ENCODE measurements at places on chromosomes 3 and 15.

- DNase-seq = no peak
These were observed 8.8 kb upstream of the CPOX start for GRCh38 chr3:98602078-98602678.

GRCh38 chr15:25776071-25776746 is 86.9 kb downstream of the ATP10A start:
- no peak for DNase-seq

GRCh38 chr3:102017784-102018183 is 168.5 kb downstream of the NFKBIZ start:
- no peak for DNase-seq

DNA sequence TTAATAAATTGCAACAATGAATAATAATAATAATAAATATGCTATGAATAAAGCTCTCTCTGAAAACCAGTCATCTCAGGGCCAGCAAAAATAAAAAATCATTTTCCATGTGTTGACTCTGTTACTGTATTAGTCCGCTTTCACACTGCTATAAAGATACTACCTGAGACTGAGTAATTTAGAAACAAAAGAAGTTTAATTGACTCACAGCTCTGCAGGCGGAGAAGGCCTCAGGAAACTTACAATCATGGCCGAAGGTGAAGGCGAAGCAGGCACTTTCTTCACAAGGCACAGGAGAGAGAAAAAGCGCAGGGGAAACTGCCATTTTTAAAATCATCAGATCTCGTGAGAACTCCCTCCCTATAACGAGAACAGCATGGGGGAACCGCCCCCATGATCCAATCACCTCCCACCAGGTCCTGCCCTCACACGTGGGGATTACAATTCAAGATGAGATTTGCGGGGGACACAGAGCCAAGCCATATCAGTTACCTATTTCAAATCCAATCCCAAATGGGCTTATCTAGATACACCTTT is 224.1 kb downstream of the IGSF11 start:
- no peak for DNase-seq

DNA sequence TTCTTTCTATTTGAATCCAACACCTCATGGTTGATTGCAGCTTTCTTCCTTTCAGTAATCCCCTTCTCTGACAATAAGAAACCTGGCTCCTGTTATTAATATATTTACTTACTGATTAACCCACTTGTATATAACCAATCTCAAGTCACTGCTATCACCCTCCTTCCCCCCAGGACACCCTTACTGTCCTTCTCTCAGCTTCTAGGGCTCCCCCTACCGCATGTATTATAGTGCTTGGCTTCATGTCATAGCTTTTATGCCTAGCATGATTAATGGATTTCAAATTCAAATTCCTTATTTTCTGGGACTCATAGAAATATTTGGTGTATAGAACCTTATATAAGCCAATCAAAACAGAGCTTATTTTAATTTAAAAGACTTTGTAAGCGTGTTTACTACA is 75.7 kb upstream of the BNIP2 start:
- no peak for DNase-seq

DNA sequence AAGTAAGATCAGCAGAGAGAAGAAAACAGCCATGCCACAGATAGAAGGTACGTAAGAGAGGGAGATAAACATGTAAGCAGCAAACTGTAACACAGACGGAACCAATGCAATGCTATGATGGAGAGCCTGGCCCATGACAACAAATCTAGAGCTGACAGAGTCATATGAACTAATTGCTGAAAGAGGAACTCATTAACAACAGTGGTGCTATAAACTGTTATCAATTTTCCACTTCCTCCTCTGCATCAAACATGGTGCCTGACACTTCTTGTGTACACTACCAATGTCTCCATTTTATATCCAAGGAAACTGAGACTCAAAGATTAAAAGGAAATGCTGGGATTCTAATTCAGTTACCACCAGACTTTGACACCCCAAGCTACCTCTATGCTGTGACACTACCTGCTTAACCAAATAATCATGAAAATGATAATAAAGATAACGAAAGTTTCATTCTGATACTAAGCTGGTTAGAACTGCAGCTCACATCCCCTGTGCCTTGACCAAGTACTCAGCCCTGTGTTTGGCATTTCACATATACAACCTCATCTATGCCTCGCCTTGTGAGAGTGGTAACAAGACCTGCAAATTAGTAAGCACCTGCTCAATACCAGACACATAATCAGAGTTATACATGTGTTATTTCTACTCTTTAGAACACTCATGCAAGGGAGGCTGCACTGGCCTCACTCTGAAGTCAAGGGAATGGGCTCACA is 79.3 kb downstream of the ANO10 start:
- no peak for DNase-seq

- DNase-seq = no peak
These were observed 209.0 kb downstream of the XXYLT1 start for GRCh38 chr3:195061756-195062655.

DNA sequence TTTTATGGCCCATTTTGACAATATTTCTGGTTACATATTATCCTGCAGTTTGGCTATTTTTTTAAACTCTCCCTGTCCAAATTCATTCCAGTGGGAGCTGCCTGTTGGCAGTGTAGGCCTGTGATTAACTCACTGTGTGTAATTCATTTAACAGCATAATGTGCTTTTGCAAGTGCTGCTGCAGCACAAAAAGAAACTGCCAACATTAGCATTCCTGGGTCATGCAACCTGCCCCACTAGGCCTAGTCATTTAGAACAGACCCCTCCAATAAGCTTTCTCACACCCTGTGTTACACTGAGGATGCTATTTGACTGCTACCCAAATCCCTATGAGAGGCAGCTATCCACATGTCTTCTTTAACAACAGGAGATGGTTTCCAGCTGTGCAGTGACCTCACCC is 251.2 kb upstream of the UBE2E2 start:
- no peak for DNase-seq

DNA sequence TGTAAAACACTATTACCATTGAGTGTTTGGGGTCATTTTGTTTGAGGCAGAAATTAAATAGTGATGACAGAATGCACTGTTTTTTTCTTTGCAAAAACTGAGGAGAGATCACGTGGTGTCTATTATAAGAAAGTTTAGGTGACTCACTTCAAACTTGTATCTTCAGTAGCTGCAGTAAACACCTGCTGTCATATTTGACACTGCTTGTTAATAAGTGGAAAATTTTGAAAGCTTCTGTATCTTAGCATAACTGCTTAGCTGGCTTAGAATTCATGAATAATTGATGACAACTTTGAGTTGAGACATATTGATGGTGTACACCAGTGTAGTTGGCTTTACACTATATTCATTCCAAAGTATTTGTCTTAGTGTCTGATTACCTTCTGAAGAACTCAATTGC is 29.7 kb upstream of the MDFIC2 start:
- no peak for DNase-seq

DNA sequence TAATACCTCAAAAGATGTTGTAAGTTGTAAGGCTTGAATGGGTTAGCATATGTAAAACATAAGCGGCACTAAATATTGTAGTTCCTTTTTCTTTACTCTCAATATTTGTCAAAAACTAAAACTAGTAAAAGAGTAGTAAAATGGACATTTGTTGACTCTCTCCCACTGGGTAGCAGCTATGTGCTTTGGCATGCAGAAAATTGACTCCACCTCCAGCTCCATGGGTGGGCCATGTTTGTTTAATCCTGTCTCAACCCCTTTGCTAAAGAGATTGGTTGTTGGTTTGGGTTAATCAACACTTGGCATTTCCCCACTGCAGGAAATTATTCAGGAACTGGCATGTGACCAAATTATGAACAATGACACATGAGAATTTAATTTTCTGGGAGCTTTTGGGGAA is 114.8 kb downstream of the EOMES start:
- no peak for DNase-seq

DNA sequence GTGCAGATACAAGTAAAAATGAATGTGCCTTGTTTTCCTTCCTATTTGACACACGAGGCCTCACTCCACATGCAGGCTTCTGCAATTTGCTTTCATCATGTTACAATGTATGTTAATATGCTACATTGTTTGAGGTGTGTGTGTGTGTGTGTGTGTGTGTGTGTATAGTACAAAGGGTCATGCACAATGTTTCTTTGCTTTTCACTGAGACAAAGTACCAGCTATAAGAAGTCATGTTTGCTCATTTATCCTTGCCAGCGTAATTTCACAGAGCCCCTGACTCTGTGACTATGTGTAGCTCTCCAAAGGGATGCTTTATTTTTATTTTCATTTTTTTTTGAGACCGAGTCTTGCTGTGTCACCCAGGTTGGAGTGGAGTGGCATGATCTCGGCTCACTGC is 38.0 kb upstream of the NEDD4 start:
- DNase-seq = no peak

- no peak for DNase-seq
These were observed 38.8 kb downstream of the CRTAP start for GRCh38 chr3:33152363-33153360.

- no peak for DNase-seq
These were observed 31.7 kb downstream of the RAB27A start for GRCh38 chr15:55257938-55258337.

DNA sequence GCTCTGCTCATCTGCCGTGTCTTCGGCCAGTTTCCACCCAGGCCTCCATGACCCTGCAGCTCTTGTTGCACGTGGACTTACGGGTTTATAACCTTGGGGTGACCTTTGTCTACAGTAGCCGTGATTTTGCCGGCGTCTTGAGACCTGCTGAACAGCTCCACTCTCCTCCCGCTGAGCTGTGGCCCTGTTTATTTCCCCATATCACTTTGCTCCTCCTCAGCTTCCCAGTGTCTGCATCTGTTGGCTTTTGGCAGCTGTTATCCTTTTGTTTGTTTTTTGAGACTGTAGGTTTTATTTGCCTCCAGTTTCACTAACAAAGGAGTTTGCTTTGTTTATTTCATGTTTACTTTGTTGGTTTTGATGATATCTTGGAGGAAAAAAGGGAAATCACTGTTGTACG is 29.3 kb upstream of the SLC28A1 start:
- DNase-seq = no peak

GRCh38 chr3:5898106-5898505 is 710.6 kb downstream of the EDEM1 start:
- DNase-seq = no peak

GRCh38 chr3:194736896-194737600 is 51.4 kb downstream of the FAM43A start:
- DNase-seq = no peak

DNA sequence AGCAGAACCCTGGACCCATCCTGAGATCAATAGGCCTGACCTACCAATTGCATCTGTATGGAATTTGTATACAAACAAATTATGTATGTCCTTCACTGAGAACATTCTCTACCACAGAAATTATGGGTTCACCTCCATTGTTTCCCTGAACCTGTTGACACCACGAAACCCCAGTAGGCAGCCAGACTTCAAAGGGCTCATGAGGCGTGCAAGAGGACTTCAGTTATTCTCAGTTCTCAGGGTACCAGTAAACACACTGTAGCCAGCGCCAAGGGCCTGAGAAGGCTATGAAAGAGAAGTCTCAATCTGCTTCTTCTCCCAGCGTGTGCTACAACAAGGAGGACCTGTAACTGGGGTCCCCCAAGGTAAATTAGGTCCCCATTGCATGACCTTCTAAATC is 254.9 kb upstream of the GOLGA6L4 start:
- DNase-seq = no peak

DNA sequence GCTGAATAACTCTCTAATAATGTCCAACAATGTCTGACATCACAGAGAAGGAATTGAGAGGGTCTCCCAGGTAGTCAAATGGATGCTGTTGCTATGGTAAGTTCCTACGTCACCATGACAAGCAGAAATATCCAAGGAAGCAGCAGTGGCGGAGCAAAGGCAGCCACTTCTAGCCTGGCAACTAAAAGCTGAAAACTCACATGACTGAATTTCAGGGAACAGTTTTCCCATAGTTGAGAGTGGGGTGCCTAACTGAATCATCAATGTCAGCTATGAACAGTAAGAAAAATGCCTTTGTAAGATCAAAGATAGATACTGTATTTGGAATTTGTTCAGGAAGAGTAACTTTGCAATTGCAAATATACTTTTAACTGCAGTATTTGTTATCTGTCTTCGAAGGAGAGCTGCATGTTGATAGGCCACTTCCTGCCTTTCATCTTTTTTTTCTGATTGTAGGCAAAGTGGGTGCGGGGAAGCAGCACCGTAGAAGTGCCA is 161.7 kb downstream of the BBX start:
- DNase-seq = no peak

- DNase-seq = no peak
These were observed 58.9 kb downstream of the LRRFIP2 start for GRCh38 chr3:37115446-37115845.

DNA sequence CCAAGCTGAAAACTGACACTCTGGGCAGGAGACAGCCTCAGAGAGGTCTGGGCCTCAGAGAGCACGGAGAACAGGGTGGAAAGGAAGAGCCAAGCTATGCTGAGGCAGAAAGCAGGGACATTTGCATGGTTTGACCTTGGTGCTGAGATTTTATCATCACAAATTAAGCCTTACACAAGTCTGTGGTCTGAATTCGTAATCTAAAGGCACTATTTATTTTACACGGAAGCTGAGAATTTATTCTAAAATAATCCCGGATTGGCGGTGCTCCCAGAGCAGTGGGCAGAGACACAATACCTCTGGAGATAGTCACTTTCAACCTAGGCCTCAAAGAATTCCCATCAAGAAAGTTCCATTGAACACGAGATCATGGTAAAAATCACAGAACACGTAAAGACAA is 47.5 kb downstream of the CFAP92 start:
- no peak for DNase-seq

GRCh38 chr3:132292042-132292441 is 25.2 kb upstream of the ACP3 start:
- no peak for DNase-seq

DNA sequence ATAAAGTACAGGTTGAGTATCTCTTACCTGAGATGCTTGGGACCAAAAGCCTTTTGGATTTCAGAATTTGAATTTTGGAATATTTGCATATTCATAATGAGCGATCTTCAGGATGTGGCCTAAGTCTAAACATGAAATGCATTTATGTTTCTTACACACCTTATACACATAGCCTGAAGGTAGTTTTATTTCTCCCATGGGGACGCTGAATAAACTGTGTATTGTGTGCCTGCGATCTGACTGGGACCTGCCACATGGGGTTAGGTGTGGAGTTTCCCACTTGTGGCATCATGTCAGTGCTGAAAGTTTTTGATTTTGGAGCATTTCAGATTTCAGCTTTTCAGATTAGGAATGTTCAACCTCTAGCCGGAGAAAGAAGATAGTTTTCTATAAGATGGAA is 35.5 kb downstream of the UBE2E2 start:
- no peak for DNase-seq

DNA sequence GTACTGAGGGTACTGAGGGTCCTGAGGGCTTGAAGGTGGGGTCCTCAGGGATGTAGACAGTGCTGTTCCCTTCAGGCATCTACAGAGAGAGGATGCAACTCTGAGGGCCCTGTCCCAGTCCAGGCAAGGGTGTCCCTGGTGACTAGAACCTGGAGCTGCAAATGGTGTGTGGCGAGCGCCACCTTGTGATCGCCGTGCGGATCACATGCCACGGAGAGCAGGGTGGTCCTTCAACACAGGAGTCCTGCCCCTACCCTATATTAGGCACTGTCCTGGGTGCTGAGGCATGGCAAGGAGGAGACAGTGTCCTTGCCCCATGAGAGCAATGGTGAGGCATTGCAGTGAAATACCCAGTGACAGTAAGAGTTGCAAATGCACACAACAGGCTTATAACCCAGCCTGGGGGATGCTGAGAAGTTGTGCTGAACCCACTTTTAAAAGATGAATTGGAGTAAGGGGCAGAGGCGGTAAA is 23.6 kb downstream of the RHCG start:
- DNase-seq = peak; percentile 61

GRCh38 chr3:42764115-42764514 is 8.9 kb downstream of the CCDC13 start:
- no peak for DNase-seq

GRCh38 chr15:60541481-60542299 is 62.7 kb upstream of the ICE2 start:
- DNase-seq = no peak

- DNase-seq = no peak
These were observed 473.4 kb downstream of the AGBL1 start for GRCh38 chr15:86553108-86553507.

Measured in activated CD4-positive, alpha-beta memory T cell treated with anti-CD3 and anti-CD28 coated beads, Interleukin-2, amount 10 ng/mL, durations not matched to agents 7 days and 5 days (primary cell).